ENCODE measurements at places on chromosomes 5 and 9. TPM values are rescaled to one million over a fixed set of nuclear protein-coding genes. Genes with fewer than 3 reads are reported as not detected.

The PCDHAC2 gene
- total RNA-seq, result under 0.01 TPM

The TLX3 gene
- total RNA-seq, result not detected

The TMEM215 gene
- not detected for total RNA-seq

The GPRIN1 gene
- 3.2 TPM for total RNA-seq

The CIZ1 gene
- 36.4 TPM for total RNA-seq

The IL7R gene
- total RNA-seq, result 0.79 TPM

The COL23A1 gene
- under 0.01 TPM for total RNA-seq

The MARCOL gene
- total RNA-seq, result not detected

The EGFL7 gene
- total RNA-seq, result 8.7 TPM

The PTGS1 gene
- total RNA-seq, result 18.6 TPM

The PFN3 gene
- total RNA-seq, result not detected

The ZFP2 gene
- 2.6 TPM for total RNA-seq

The THBS4 gene
- 1.6 TPM for total RNA-seq

The PCDHGB6 gene
- total RNA-seq, result 3.7 TPM

The SELENOP gene
- 87.6 TPM for total RNA-seq

The DMRT1 gene
- total RNA-seq, result not detected

The MEIKIN gene
- not detected for total RNA-seq

The SLC25A2 gene
- not detected for total RNA-seq

The RNF183 gene
- total RNA-seq, result not detected

The GABRA1 gene
- total RNA-seq, result not detected

The PTGER4 gene
- total RNA-seq, result 5.2 TPM

The PCSK5 gene
- 4.7 TPM for total RNA-seq

The RAPGEF1 gene
- total RNA-seq, result 14.9 TPM

The ADCY2 gene
- not detected for total RNA-seq

The SPOCK1 gene
- 53.9 TPM for total RNA-seq

The SOX30 gene
- not detected for total RNA-seq

The PCDHGC4 gene
- 3.3 TPM for total RNA-seq

The PCDHGA5 gene
- 1.6 TPM for total RNA-seq

The ELOVL7 gene
- 0.09 TPM for total RNA-seq

The GPR151 gene
- not detected for total RNA-seq

The TRIM7 gene
- total RNA-seq, result 3.0 TPM

The PDCD1LG2 gene
- total RNA-seq, result 1.9 TPM

The MYO10 gene
- 33.6 TPM for total RNA-seq

The FRMD3 gene
- 0.26 TPM for total RNA-seq

The PSMB7 gene
- 329 TPM for total RNA-seq

The TUSC1 gene
- total RNA-seq, result 3.8 TPM

The PTGES gene
- total RNA-seq, result 48.9 TPM

The GRIN1 gene
- not detected for total RNA-seq

The MYOT gene
- not detected for total RNA-seq

The FAM151B gene
- total RNA-seq, result 3.9 TPM

The SPATA31A3 gene
- total RNA-seq, result not detected

The UBE2QL1 gene
- total RNA-seq, result under 0.01 TPM

The SPRY4 gene
- 3.0 TPM for total RNA-seq

The CTNND2 gene
- total RNA-seq, result not detected

The SNX18 gene
- total RNA-seq, result 87.3 TPM

Data from bronchial smooth muscle cell (primary cell).